ENCODE measurements at places on chromosomes 3 and 15.

- DNase-seq, result no peak
These were observed 417.1 kb downstream of the TAFA4 start for GRCh38 chr3:68515237-68515636.

DNA sequence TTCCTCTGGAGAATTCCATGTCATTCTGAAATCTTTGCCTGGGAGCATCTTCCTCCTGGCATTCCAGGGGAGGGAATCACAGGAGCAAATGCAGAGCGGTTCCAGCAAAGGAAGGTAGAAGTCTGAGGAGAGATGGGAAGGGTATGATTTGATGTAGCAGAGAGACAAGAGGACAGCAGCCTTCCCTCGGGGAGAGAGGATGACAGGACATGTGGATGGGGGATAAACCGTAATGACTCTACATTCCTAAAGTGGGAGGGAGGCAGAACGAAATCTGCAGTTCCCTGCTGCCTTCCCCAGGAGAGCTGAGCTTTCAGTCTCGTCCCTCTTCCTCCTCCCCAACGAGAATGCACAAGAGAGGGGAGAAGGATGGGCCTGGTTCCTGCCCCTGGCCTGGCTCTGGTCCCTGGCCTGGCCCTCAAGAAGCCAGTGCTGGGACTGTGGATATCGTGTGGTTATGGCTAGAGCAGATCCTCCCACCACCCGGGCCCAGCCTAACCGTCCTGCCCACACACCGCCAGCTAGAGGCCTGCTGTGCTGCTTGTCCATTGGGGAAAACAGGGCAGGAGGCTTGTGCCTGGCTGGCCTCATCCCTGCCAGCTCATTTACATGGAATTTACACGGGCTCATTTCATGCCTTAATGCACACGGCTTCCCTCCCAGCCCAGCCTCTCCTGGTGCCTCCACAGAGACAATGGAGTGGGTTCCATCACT lies 26.6 kb downstream of the SEMA7A start:
- DNase-seq, result no peak

- DNase-seq, result no peak
These were observed 844 bp downstream of the NR2F2 start for GRCh38 chr15:96331144-96331944.

- DNase-seq, result no peak
These were observed 239.8 kb upstream of the AGTR1 start for GRCh38 chr3:148457886-148458285.

DNA sequence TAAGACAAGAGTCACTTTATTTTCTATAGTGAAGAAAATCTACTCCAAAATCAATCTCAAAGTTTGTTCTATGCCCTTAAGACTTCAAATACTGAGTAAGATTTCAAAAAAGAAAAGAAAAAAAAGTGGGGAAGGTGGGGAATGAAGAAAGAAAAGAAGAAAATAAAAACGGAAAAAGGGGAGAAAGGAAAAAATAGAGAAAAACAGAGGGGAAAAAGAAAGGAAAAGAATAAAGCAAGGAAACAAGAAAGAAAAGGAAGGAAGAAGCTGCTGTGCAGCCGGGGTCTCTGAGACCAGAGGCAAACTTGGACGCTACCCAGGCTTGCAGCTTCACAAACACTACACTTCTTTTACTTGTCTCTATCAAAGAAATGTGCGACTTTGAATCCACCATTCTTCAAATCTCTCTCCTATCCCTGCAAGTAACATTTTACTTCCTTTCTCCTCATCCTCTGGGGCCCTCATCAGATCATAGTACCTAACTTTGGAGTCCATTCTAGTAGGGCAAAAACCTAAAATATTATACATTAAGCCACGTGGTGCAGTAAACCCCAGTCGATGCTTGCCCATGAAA lies 279.8 kb downstream of the FOXP1 start:
- no peak for DNase-seq

DNA sequence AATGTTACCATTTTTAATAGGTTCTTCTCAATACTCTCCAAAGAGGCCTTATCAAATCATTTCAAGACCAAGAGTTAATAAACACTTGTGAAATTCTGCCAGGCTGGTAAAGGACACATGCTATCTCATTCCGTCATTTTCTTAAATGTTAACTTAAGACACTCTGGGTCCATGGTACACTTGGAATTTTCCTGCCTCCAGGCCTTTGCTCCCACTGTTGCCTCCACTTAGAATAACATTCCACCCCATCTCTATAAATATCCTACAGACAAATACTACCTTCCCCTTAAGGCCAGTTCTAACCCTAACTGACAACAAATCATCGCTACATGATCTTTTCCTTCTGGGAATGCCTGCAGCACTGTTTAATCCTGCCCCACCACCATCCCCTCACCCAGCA lies 24.1 kb downstream of the MAGI1 start:
- no peak for DNase-seq

DNA sequence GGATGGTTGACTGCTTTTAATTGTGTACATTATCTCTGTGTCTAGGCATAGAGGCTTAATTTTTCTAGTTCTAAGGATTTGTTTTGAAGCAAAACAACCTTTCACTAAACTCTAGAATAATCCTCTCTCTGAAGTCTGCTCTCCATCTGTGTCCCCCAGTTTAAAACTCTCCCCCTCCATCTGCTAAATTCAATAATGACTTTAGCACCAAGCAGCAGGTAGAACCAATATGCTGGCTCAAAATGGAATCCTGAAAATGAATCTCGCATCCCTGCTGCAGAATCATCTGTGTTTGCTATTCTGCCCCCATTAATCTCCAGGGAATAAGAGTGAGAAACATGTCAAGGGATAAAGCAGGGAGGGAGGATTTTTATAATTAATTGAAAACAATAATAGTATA lies 111.8 kb downstream of the TUSC7 start:
- DNase-seq, result no peak

- no peak for DNase-seq
These were observed 99.9 kb upstream of the IGSF10 start for GRCh38 chr3:151560738-151561137.

- DNase-seq, result no peak
These were observed 30.7 kb downstream of the CHST14 start for GRCh38 chr15:40501487-40501886.

DNA sequence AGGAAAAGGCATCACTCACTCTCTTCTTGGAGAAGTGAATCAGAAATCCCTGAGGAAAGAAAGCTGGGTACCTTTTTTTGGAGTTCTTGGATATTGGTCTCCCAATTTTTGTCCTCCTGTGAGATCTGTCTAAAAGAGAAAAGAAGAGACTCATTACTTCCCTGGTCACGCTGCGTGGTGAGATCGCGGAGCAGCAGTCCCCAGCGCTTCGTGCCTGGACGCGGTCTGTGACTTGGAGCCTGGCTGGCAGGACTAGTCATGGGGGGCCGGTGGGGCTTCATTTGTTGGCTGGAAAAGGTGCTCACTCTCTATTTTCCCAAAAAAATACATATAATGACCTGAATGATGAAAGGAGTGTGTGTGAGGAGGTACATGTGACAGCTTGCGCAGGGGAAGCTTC lies 144.0 kb downstream of the OCA2 start:
- DNase-seq, result no peak

- peak; percentile 65 for DNase-seq
These were observed 75.9 kb upstream of the VGLL4 start for GRCh38 chr3:11719406-11720303.

DNA sequence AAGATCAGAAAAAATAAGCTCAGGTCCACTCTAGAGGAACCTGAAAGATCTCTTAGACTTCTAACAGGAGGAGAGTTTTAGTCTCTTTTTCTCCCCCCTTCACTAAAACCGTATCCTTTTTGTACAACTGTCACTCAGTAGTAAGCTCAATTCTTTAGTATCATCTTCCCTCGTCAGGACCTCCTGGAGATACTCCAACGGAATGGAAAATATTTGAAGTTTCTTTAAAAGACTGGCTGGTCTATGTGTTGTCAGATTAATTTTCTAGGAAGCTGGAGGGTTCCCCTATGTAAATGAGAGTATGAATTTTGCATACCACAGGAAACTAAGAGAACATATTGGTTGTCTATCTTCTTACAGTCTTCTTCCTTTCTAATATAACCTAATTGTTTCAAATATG lies 747.7 kb upstream of the CBLB start:
- no peak for DNase-seq

DNA sequence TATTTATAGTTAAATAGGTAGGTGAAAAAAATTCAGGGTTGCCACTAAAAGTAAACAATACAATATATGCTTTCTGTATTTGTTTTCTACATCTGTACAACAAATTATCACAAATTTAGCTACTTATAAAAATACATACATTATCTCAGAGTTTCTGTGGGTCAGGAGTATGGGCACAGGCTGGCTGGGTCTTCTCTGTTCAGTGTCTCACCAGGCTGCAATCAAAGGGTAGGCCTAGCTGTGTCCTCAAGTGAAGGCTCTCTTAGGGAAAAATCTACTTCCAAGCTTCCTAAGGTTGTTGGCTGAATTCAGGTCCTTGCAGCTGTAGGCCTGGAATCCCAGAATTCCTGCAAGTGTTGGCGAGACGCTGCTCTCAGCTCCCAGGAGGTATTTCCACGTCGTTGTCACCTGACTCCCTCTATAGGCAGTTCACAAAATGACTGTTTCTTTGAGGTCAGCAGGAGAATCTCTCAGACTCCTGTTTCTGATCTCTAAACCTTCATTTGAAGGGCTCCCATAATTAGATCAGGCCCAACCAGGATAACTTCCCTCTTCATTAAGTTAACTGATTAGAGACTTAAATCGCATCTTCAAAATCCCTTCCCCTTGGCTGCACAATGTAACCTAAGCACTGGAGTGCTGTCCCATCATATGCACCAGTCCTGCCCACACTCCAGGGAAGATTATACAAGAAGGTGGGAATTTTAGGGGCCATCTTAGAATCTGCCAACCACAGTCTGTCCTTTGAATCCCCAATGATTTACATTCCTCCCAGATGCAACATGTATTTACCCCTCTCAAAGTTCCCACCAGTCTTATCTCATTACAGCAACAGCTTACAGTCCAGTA lies 296.6 kb downstream of the SUCLG2 start:
- no peak for DNase-seq

- DNase-seq, result no peak
These were observed 11.7 kb downstream of the BAHD1 start for GRCh38 chr15:40452296-40453090.

DNA sequence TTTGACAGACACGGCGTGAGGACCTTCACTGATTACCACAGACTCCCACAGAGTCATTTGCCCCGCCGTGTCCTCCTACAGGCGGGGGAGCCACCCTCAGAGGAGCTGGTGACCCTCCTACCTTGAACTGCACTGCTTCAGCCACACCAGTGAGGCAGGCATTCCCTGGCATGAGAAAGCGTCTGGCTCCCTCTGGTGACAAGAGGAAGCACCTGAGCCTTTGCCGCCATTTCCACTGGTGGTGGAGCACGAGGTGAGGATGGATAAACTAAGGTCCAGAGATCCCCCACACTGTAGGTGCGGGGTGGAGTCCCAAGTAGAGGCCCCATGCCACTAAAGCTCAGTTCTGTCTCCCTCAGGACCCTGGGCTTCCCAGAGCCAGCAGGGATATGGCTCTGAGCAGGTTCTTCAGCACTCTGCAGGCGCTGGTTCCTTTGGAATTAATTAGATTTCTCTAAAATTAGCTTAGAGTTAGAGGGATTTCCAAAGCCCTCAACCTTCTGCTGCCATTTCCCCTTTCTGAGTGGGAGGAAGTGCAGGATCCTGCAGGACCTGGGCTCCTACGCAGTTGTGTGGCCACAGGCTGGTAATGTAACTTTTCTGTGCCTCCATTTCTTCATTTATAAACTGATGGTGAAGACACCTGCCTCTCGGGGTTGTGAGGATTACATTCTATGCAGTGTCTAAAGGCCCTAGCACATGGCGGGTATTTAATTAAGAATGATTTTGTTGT lies 224.0 kb downstream of the SLCO3A1 start:
- peak; percentile 31 for DNase-seq

GRCh38 chr3:115977866-115978265 lies 354.6 kb downstream of the GAP43 start:
- DNase-seq, result no peak

DNA sequence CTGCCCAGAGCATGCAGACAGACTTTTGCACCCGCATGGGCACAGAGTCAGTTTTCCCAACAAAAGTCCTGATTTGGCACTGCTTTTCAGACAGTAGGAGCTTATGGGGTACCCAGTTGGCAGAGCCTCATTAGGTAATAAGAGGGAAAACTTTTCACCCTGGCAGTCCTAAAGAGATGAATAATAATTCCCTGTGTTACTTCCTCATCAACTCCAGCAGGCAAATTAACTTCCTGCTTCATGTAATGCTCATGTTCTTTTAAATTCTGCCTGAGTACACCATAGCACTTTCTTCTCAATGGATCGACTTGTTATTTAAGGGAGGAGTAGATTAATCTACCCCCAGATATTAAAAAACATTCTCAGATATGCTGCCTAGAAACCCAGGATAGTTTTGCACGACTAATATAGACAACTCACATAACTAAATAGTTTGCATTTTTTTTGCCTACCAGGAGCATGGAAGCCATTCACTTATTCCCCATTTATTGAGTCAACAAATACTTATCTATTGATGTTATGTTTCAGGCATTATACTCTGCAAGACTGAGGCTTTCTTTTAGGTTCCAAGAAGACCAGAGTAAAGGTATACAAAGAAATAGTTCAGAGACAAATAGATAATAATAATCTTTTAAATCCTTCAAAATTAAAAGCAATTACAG lies 214.5 kb downstream of the KCNMB2 start:
- DNase-seq, result no peak

- no peak for DNase-seq
These were observed 13.8 kb upstream of the TEX264 start for GRCh38 chr3:51657234-51657633.

GRCh38 chr3:143526011-143526545 lies 322.2 kb downstream of the SLC9A9 start:
- no peak for DNase-seq

DNA sequence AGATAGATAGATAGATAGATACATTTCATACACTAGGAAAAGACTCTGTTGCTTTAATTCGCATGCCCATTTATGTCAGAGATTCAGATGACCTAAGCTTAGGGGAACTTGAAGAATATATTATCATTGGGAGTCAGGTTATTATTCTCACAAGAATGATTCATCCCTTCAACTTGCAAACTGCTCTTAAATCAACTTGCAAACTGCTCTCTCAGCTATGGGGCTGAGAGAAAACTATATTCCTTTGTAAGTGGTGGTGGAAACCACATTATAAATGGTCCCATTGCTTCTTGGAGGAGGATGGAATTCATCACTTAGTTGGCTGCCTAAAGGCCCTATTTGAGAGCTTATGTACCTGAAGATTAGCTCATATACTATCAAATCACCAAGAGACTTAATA lies 160.9 kb upstream of the STAC start:
- DNase-seq, result no peak

Data from stimulated activated CD4-positive, alpha-beta T cell treated with anti-CD3 and anti-CD28 coated beads, Interleukin-15, amount 100 ng/mL, for 1 hour (primary cell).